ENCODE measurements at places on chromosomes 1 and 21. TPM values are rescaled to one million over a fixed set of nuclear protein-coding genes. Genes with fewer than 3 reads are reported as not detected.

- no peak for DNase-seq
These were observed 131.4 kb upstream of the RAB4A start for GRCh38 chr1:229139331-229140118.

DNA sequence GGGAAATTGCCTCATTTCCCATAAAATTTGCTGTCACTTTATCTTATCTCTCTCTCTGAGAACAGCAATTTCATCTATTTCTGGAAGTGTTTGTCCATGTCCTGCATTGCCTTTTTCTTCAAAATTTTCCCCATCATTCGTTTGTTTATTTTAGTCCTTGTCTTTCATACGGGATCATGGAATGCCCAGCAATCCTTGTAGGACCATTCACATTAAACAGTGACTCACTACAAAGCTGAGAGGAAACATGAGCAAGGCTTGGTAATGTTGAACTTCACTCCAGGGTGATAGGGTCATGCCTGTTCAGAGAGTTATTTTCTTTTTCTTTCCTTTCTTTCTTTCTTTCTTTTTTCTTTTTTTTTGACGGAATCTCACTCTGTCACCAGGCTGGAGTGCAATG lies 32.2 kb upstream of the HNRNPU start:
- peak; percentile 88 for DNase-seq

GRCh38 chr1:194710671-194711070 lies 1524.3 kb upstream of the B3GALT2 start:
- no peak for DNase-seq

DNA sequence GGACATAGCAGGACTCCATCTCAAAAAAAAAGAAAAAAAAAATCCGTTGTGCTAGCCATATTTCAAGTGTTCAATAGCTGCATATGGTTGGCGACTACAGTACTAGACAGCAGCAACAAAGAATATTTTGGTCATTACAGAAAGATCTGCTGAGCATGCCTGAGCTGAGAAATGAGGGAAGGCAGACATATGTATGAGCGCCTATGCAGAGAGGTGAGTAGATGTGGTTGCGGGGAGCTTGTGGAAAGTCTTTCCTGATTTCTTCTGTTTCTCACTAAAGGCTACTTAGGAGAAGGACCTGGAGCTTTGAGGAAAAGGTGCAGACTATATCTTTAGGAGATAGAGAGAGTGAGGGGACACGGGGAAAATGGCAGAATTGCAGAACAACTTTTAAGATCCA lies 21.0 kb upstream of the APP start:
- no peak for DNase-seq

GRCh38 chr1:236701782-236702181 lies 15.5 kb downstream of the ACTN2 start:
- no peak for DNase-seq

- peak; percentile 66 for DNase-seq
These were observed 53.0 kb downstream of the DMRTB1 start for GRCh38 chr1:53511933-53512806.

- no peak for DNase-seq
These were observed 6.8 kb upstream of the SFN start for GRCh38 chr1:26856181-26856580.

DNA sequence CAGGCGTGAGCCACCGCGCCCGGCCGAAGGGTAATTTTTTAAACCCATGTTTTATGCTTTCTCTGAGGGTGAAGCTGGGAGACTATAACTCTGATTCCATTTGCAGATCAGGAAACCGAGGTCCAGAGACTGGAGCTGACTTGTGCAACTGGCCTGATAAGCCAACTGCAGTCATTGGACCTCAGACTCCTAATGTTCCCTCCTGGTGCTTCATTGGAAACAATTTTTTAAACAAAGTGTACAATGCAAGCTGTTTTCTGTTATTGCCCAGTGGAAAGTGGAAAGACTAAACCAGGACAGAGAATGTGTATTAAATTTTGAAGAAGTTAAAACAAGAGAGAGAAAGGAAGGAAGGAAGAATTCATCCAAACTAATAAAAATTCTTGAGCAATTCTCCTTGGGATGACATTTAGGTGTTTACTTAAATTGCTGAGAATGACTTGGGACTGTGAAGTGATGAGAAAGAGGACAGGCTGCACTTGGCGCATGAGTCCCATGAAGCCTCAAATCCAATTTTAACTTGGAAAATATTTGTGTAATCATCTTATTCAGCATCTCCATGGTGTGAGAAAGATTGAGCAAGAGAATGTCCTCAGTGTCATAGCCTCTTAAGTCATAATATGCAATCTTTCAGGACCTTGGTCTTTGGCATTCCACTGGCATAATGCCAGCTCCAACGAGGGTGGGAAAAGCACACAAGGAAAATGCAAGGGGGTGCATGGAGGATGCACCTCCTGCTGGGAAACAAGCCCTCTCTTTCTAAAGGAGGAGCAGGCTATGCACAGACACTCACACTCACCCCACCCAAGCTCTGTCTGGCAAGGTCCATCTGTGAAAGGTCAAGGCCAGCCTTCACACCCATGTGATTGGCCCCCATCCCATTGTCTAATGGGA lies 342.0 kb downstream of the SIPA1L2 start:
- DNase-seq: no peak

DNA sequence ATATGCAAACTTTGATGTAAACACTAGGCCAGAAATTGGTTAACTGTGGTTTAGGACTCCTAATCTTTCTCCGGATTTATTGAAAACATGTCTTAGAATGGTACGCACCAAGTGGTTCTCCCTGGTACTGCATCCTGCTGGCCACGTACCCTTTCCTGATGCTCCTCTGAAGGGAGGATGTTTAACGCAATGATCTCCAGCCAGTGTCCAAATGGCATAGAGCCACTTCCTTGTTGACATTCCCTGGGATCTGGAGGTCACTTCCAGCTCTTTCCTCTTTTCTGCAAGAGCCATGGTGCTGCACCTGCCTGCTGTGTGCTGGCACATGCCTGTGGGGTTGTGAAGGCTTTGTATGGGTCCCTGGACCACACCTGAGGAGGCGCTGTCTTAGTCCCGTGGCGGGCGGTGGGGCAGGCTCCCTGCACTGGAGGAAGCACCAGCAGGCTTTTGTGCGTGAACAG lies 53.9 kb downstream of the GALNT2 start:
- DNase-seq: peak; percentile 44

- DNase-seq: no peak
These were observed 19.4 kb downstream of the PRPF38A start for GRCh38 chr1:52423771-52424170.

DNA sequence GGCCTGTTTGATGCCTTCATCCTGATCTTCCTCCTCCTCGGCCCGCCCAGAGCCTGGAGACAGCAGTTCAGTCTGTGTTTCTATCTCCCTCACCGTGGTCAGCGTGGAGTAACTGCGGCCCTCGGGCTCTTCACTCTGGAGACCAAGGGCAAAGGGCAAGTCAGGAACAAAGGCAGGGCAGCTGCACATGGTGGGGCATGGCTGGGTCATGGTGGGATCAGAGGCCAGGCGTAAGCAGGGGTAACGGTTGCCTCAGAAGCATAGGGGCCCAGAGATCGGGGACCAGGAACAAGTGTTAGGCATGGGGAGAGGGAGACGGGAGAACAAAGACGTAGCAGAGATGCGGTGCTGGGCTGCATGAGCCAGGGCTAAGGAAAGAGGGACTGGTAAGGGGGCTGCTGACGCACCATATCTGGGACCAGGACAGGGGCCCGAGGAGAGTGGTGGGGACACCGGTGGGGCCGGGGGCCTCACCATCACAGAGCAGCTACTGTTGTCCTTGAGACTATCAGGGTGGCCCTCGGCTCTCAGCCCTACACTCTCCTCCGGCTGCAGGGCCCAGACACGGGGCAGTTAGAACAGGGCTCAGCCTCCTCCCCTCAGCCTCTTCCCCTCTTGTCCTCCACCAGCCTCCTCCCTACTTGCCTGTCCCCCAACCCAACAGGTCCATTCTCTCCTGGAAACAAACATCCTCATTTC lies 3.2 kb upstream of the ARHGAP30 start:
- DNase-seq: no peak

DNA sequence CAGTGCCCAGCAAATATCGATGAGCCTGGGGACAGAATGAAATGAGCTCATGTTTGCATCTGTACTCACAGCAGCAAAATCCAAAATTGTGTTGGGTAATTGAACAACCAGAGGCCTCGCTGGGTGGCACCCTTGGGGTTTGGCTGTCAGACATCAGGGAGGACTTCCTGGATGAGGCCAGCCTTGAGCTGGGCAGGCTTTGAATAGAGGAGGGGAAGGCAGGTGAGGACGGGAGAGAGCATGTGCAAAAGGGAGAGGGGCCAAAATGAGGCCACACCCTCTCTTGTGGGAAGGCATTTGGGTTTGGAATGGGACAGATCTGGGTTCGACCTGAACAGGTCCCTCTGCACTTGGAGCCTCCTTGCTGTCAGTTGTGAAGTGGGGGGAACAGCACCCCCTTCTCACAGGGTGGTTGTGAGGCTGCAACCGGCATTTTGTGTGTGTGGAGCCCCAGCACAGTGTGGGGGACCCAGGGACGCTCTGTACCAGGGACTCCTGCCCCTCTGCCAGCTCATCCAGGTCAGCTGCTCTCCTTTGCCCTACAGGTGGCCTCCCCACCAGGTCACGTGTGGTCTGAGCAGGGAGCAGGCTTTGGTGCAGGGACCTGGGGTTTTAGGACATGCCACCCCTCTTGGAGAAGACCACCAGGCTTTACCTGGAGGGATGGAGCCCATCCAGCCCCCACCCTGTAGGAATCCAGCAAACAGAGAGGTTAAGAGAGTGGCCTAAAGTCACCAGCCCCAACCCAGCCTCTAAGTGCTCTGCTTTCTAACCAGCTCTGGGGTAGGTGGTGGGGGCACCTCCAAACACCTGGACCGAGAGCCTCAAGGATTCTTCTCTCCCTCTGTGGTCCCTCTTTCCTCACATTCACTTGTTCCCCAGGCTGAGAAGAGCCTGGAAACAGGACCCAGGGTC lies 521.8 kb downstream of the PTPRU start:
- DNase-seq: no peak

DNA sequence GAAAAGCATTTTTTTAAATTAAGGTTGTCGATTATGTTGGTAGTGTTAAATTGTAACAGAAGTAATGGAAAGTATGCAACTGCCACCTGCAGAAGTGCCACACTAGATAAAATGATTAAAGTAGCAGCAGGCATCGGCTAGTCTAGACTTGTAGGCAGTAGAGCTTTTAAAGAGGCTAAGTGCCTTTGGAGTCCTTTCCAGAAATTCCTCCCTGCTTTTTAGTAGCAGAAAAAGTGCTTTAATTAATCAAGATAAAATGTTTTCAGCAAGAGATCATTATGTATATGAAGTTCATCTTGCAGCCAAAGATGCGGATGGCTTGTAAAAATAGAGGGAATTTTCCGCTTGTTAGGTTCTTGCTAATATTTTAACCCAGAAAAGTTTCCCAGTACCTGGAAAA lies 87.1 kb upstream of the LRRC8D start:
- DNase-seq: no peak

GRCh38 chr1:164361927-164362326 lies 197.1 kb upstream of the PBX1 start:
- DNase-seq: no peak

DNA sequence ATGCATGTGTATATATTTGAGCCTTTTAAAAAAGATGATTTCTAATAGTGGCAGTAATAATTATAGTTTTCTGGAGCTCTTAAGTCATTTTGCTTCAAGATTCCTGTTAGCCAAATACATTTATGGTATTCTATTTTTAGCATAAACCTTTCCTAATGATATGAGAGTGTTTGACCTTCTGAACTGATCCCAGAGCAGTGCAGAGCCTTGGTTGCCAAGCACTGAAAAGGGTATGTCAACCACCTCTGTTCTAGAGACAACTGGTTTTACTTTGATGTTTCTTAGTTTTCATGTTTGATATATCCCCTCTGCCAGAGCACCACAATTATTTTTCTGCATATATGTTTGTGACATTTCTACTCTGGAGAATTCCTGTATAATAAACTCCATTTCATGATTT lies 15.1 kb upstream of the KCNA3 start:
- no peak for DNase-seq

DNA sequence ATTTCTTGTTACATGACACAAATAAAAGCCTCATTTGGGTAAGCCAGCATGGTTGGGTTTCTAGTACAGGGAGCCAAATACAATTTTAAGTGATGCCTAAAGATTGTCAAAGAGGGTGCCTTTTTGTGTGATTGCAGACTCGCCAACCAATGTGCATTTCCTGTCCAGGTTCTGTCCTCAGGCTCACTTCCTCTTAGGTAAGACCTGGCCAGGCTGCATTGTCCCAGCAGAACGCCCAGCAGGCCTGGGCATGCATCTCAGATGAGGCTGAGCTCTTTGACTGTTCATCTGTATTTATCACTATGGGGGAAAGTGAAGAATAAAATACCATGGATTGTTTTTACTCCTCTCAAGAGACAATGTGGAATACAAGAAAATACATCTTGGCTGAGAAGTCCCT lies 49.7 kb downstream of the KCNC4 start:
- no peak for DNase-seq

- DNase-seq: no peak
These were observed 8.4 kb downstream of the PDIK1L start for GRCh38 chr1:26119892-26120608.

The PPP1R8 gene
- 46.6 TPM for total RNA-seq

The SLAMF6 gene
- total RNA-seq: not detected

The HSPA13 gene
- 54.8 TPM for total RNA-seq

The EPHA8 gene
- not detected for total RNA-seq

The ZBTB40 gene
- 15.5 TPM for total RNA-seq

The PANK4 gene
- 23.8 TPM for total RNA-seq

The UMODL1 gene
- total RNA-seq: not detected

The TAS1R1 gene
- total RNA-seq: under 0.01 TPM

The CFAP141 gene
- not detected for total RNA-seq

The THEMIS2 gene
- 6.4 TPM for total RNA-seq

The ROR1 gene
- 10.3 TPM for total RNA-seq

The KHDC4 gene
- 42.7 TPM for total RNA-seq

The ADPRS gene
- total RNA-seq: 26.4 TPM

Data from fibroblast of villous mesenchyme (primary cell).